Fibroblast of skin of back (primary cell): ENCODE measurements at places on chromosomes 1 and 21.

GRCh38 chr1:113453771-113454083 lies 63.4 kb downstream of the MAGI3 start:
- peak; percentile 5 for DNase-seq

DNA sequence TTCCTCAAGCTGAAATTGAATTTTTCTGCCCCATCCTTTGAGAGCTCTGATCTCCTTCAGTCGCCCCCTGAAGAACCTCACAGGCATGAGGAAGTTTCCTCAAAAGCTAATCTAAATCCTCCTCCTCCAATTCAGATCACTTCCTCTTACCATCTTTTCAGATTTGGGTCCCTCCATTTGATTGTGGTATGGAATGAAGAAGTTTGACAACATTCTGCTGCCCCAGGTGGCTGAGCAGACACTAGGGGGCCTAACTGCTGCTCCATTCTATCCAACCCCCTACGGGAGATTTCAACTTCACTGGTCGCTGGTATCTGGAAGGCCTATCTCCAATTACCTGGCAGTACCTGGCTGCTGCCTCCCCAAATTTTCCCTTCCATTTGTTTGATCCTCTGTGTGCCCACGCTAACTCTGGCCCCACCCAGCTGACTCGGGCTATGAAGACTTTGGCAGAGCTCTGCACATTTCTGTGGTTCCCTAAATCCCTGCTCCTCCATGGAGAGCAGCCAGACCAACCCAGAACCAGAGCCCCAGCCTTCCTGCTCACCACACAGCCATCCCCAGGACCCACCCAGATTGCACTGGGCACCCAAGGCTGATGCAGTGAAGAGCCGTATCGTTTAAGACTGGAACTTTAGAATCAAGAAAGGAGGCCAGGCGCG lies 7.8 kb downstream of the IRF6 start:
- no peak for DNase-seq

- DNase-seq, result no peak
Measured at GRCh38 chr1:44596511-44596910, 77.8 kb downstream of the TMEM53 start.

GRCh38 chr1:66532798-66533783 lies 862 bp upstream of the SGIP1 start:
- peak; percentile 80 for DNase-seq

- no peak for DNase-seq
Measured at GRCh38 chr1:82979593-82980236, 1019.2 kb downstream of the TTLL7 start.

DNA sequence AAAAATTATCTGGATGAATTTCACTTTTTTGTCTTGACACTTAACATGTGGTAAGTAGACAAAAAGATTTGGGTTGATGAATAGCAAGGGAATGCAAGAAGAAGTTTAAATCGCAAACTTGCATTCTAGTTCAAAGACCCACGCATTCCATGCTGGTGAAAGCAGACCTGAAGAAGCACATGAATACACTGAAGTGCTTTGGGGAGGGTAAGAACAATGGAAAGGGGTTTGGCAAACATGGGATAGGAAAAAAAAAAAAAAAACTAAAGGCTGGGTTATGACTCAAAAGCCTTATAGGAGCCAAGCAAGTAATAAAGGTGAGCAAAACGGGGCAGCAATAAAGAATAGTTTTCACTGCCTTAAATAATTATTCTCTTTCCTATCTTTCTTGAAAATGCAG lies 450.2 kb downstream of the LMO4 start:
- no peak for DNase-seq

- DNase-seq, result no peak
Measured at GRCh38 chr1:117346206-117346928, 20.9 kb upstream of the MAN1A2 start.

- no peak for DNase-seq
Measured at GRCh38 chr21:31349208-31349607, 5.1 kb upstream of the TIAM1 start.

GRCh38 chr1:171507435-171507834 lies 22.1 kb downstream of the PRRC2C start:
- no peak for DNase-seq

DNA sequence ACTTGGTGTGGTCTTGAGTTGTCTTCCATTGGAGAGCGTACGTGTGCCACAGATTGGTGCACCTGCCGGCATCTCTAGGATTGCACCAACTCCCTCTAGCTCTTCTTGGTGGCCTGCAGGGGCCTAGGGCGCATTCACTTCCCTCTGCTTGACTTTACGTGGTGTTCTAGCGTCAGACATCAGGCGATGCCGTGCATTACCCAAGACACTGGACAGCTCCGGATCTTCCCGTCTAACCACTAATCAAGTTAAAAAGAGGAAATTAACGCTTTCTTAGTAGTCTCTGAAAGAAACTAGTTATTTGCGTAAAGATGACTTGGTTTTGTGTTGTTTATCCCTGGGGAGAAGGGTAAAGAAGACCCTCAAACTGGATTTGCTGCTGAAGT lies 510 bp upstream of the IL10RB start:
- no peak for DNase-seq

- DNase-seq, result no peak
Measured at GRCh38 chr1:1779691-1780597, 1.7 kb upstream of the NADK start.

GRCh38 chr1:164586591-164586990 lies 27.6 kb downstream of the PBX1 start:
- no peak for DNase-seq

GRCh38 chr1:89786628-89787214 lies 34.1 kb upstream of the LRRC8D start:
- DNase-seq, result no peak
